ENCODE measurements at places on chromosomes 2 and 18.

- peak; percentile 4 for DNase-seq
Observed at GRCh38 chr2:134875309-134875708, 36.9 kb downstream of the ACMSD start.

DNA sequence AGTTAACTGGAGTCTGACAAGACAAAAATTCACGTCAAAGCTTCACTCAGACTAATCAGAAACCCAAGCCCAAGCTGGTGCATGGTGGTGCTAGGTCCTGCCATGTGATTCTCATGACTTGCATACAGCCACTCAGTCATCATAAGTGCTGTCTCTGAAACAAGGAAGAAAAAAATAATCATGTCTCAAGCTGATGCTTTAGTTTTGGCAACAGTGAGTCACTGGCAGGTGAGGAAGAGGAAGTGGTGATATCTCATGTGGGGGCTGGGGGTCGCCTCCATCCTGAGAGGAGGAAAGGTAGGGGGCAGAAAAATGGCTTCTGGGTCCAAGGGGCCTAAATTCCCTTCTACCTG is 136.3 kb downstream of the TMEM163 start:
- DNase-seq = no peak

- DNase-seq = no peak
Observed at GRCh38 chr18:62976227-62976626, 260.9 kb downstream of the PHLPP1 start.

GRCh38 chr2:121076885-121077549 is 208.0 kb downstream of the TFCP2L1 start:
- peak; percentile 36 for DNase-seq

GRCh38 chr2:231374771-231375170 is 20.7 kb upstream of the B3GNT7 start:
- DNase-seq = no peak

- peak; percentile 44 for DNase-seq
Observed at GRCh38 chr2:99864561-99865553, 277.5 kb downstream of the AFF3 start.

DNA sequence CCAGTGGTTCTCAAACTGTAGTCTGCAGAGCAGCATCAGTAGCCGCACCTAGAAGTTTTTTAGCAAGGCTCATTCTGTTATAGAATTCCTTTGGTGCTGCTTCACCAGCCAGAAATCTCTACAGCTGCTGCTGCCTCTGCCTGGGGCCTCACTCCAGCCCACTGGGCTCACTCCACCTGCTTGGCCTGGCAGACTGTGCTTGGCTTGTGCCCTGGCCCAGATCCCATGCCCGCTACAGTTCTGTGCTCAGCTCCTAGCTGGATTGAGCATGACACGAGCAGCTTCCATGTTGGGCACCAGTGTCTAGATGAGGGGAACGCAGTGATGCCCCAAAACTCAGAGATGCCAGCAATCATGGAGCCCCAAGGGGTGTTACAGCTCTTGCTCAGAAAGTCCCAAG is 22.6 kb downstream of the MAPK4 start:
- DNase-seq = no peak

DNA sequence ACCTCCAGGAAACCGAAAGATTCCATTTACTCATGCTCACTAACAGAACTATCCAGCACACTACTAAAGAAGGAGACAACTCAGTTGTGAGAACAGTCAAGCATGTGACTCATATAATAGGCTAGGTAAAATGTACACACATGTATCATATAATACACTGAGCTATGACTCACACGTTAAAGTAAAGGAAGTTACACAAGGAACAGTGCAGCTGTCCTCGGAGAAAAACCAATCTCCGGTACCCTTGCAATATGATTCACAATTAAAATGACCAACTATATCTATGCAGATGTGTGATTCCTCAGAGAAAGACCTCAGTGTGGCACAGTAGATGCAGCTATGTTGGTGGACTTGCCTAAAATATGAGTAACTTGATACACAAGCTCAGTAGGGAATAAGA is 76.5 kb downstream of the STRN start:
- peak; percentile 91 for DNase-seq

DNA sequence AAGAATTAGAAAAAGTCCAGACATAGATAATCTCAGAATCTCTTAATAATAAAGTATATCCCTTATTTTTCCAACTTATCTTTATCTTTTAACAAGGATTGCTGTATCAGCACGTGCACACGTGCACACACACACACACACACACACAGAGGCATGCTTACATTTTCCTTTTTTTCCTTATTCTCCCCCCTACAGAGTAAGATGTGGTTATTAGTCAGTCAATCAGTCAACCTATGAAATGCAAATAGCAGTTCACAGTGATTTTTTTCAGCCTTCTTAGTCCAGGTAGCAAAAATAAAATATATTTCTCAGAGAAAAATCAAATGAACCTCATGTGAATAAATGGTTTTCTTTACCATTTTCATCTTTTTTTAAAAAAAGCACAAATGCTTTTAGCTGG is 506.2 kb upstream of the SLC39A10 start:
- no peak for DNase-seq

GRCh38 chr2:111946294-111947114 is 48.1 kb downstream of the MERTK start:
- DNase-seq = peak; percentile 70

GRCh38 chr18:59079264-59079663 is 60.4 kb upstream of the SEC11C start:
- no peak for DNase-seq

GRCh38 chr2:234500394-234501006 is 3.6 kb upstream of the ARL4C start:
- DNase-seq = peak; percentile 65

Data from fibroblast of villous mesenchyme (primary cell).